ENCODE measurements at places on chromosomes 2 and 18.
A peak's percentile ranks its signal among the peaks of the same experiment; 100 is the strongest.

DNA sequence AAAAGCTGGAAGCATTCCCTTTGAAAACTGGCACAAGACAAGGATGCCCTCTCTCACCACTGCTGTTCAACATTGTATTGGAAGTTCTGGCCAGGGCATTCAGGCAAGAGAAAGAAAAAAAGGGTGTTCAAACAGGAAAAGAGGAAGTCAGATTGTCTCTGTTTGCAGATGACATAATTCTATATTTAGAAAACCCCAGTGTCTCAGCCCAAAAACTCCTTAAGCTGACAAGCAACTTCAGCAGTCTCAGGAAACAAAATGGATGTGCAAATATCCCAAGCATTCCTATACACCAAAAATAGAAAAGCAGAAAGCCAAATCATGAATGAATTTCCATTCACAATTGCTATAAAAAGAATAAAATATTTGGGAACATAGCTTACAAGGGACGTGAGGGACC lies 11.1 kb downstream of the SLC8A1 start:
- no peak for DNase-seq

- no peak for DNase-seq
These were observed 392.4 kb downstream of the TNS1 start for GRCh38 chr2:217610401-217610814.

- peak; percentile 86 for DNase-seq
These were observed at the start of gene CLIP4 for GRCh38 chr2:29114946-29115609. Gene CLIP4 (plus strand): TSS chr2:29115415. CDS start chr2:29121389, 5,974 bp downstream.

DNA sequence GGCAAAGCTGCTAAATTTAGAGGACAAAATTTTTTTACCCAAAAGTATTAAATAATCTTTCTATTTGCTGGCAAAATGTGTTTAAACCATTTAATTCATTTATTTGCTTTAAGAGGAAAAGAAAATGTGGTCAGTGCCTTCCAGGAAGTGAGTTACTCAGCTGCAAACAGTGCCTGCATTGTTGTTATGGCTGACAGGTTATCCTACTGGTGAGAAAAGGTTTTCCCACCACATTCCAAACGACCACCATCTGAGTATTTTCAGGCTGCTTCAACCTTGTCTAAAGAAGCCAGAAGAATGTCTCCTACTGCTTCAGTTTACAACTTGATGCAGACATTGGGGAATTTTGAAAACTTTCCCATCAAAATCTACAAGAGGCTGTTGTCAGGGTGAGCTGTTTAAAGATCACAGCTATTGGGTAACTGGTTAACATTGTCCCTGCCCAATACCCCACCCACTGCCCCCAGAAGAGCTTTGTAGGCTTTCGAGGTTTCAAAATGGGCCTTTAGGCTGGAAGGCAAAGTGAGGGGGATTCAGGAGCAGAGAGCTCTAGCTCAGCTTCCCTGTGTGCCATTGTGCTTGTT lies 461.3 kb upstream of the FANCL start:
- DNase-seq, result peak; percentile 49

DNA sequence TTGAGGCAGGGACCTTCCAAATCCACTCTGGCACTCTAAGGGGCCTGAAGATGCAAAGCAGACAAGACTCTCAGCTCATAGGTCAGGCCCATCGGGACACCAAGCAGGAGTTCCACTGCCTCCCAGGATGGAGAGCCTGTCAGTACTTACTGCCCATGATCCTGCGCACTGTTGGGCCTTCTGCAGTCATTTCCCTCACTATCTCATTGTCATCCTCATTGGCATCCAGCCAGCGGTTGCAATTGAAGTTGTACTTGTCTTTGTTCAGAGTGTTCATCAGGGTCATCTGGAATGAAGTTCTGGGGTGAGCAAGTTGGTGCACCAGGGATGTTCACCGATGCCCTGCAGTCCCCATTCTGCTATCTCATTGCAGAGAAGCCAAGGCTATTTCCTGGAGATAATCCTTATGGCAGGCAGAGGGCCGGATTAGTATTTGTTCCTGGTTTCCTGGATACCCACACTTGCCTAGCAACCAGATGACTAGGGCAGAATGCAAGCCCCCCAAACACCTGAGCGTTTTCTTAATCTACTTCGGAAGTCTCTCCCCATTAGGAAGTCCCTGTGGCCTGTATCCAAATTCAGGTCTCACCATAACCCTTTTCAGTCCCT lies 65.1 kb downstream of the LOXHD1 start:
- no peak for DNase-seq

GRCh38 chr2:85275984-85276540 lies 51.7 kb downstream of the TGOLN2 start:
- DNase-seq, result no peak

- no peak for DNase-seq
These were observed 13.0 kb downstream of the RRM2 start for GRCh38 chr2:10135296-10136089.

DNA sequence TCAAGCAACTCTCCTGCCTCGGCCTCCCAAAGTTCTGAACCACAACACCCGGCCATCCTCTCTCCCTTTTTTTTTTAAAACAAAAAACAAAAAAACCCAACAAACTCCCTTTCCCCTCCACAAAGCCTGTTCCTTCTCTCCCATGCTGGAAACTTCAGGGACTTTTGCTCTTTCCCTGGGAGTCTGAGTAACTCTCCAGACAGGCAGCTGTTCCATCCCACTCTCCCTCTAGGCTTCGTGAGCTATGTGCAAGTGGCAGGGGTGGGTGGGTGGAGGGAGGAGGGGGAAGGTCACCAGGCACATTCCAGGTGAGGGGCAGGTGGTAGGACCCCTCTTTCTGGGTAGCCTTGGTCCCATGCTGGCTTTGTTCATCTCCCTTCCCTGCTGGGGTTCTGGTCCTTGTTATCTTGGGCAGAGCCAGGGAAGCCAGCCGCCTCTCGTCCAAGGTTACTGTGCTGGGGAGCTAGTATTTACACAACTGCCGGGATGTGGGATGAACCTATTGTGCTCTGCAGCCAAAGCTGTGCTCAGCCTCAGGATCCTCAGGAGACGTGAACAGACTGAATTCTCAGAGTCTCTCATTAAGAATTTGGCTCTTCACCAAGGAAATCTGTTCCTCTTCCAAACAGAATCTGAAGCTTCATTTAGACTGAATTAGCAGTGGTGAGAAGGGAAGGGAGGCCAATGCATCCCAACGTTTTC lies 106.9 kb downstream of the LIPG start:
- DNase-seq, result peak; percentile 69

- peak; percentile 31 for DNase-seq
These were observed 323.9 kb downstream of the SLC8A1 start for GRCh38 chr2:40127890-40128557.

DNA sequence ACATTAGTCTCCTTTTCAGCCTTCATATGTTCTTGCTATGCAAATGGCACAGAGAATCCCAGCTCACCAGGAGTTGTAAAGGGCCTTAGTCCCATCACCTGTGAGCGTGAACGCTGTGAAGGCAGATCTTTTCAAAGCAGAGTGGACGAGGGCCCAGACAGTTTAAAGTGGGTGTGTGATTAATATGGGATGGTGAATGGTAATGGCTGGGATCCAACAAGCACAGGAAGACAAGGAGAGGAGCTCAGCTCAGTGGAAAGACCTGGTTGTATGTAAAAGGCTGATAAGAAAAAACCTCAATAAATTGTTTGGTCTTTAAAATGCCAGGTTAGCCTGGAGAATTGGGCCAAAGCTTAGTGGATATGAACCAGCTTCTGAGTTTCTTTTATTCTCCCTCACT lies 326.2 kb downstream of the NYAP2 start:
- no peak for DNase-seq

DNA sequence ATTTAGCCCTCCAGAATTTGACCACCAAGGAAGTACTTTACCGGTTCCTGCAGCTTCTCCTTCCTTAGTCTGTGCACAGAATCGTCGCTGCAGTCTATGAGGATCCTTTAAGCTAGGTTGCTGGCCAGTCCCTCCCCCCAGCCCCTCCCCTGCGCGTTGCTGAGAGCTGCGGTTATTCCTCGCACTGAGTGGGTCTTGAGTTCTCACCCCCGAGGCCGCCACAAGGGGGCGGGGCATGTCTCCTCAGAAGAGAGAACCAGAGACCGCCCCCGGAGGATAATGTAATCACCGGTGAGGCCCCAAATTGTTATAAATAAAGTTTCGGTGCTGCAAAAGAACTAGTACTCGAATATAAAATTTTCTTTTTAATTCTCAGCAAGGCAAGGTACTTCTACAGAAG lies 1184.9 kb upstream of the CDH2 start:
- no peak for DNase-seq

GRCh38 chr2:109342930-109343329 lies 213.9 kb downstream of the SH3RF3 start:
- DNase-seq, result no peak

All from choroid plexus epithelial cell (primary cell).